ENCODE measurements at places on chromosomes 16 and 17. TPM values are rescaled to one million over a fixed set of nuclear protein-coding genes. Genes with fewer than 3 reads are reported as not detected.
A peak's percentile ranks its signal among the peaks of the same experiment; 100 is the strongest.

Gene MRC2
- 1.6 TPM for total RNA-seq

Gene RPGRIP1L
- 10.9 TPM for total RNA-seq

Gene TPSG1
- not detected for total RNA-seq

Gene CDH8
- not detected for total RNA-seq

Gene TBKBP1
- total RNA-seq, result 12.4 TPM

Gene DPEP2
- 2.6 TPM for total RNA-seq

- no peaks in the 10 kb centered on the region for H3K4me1 ChIP-seq
- no peaks in the 10 kb centered on the region for H3K27me3 ChIP-seq
- peaks cover 7% of the 10 kb centered on the region for H3K36me3 ChIP-seq
- H3K4me3 ChIP-seq, result no peak overlapping the region
- DNase-seq, result no peak
- no peak overlapping the region for H3K27ac ChIP-seq
Observed at GRCh38 chr16:87421003-87421912, 29.1 kb downstream of the MAP1LC3B start.

- H3K27ac ChIP-seq, result no peak overlapping the region
- H3K4me3 ChIP-seq, result no peak overlapping the region
- H3K36me3 ChIP-seq, result no peaks in the 10 kb centered on the region
- DNase-seq, result no peak
Observed at GRCh38 chr16:49489686-49490320, 116.2 kb downstream of the C16orf78 start.

DNA sequence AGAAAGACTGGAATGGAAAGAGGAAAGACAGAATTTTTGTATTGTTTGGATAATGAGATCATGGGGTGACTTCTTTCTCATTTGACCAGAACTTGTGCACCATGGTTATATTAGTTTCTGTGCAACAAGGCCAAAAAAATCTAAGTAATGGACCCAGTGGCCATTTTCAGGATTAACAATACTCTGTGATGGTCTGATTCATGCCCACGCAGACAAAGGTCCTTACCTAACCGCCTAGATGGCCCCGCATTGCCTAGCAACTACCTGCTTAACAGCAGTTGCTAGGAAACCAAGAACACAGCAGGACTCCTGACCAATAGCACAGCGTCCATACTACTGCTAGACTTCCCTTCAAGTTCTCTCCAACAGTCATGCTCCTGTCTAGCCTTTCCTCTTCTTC, 22.4 kb downstream of the MIS12 start:
- no peak for DNase-seq
- H3K4me3 ChIP-seq, result no peak overlapping the region
- peaks cover 20% of the 10 kb centered on the region for H3K4me1 ChIP-seq

DNA sequence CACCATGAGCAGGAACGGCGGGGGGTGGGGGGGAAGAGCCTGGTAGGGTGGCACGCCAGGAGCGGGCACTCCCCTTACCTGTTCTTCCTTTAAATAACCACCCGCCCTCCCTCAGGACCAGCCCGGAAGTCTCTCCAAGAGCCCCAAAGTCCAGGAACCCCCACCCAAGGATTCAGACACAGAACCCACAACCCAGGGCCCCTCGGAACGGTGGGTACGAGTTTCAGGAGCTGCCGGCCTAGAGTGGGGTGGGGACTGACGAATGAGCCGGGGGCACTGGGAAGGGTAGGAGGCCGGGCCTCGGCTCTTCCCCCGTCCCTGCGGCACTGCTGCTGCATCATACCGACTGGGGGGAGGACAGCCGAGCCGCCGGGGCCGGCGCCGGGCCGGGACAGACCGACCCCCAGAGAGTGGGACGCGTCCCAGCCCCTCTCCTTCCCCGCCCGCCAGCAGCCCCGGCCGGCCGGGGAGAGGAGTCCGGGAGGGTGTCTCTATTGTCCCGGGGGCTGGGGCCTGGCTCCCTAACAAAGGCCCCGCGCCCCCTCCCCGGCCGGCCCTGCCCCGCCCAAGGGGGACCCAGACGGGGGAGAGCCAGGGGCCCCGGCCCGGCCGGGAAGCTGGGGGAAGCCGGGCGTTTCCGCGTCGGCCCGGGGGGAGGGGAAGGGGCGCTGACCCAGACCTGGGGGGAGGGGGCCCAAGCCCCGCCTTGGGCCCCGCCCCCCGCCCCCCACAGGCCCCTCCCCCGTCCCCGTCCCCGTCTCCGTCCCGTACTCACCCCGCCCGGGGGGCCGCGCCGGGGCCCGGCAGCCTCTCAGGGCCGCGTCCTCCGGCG, 747 bp downstream of the ATXN7L3 start:
- H3K4me3 ChIP-seq, result peak overlapping the region; percentile 88
- H3K4me1 ChIP-seq, result peaks cover 39% of the 10 kb centered on the region
- no peaks in the 10 kb centered on the region for H3K27me3 ChIP-seq
- H3K36me3 ChIP-seq, result peaks cover 26% of the 10 kb centered on the region

- peaks cover under 1% of the 10 kb centered on the region for H3K36me3 ChIP-seq
- H3K4me3 ChIP-seq, result no peak overlapping the region
- peaks cover 1% of the 10 kb centered on the region for H3K4me1 ChIP-seq
- no peak overlapping the region for H3K27ac ChIP-seq
Observed at GRCh38 chr16:69100071-69100691, 5.3 kb upstream of the HAS3 start.

GRCh38 chr16:79862601-79863000, 262.1 kb upstream of the MAF start:
- H3K27ac ChIP-seq, result no peak overlapping the region
- no peaks in the 10 kb centered on the region for H3K36me3 ChIP-seq
- no peaks in the 10 kb centered on the region for H3K4me1 ChIP-seq

DNA sequence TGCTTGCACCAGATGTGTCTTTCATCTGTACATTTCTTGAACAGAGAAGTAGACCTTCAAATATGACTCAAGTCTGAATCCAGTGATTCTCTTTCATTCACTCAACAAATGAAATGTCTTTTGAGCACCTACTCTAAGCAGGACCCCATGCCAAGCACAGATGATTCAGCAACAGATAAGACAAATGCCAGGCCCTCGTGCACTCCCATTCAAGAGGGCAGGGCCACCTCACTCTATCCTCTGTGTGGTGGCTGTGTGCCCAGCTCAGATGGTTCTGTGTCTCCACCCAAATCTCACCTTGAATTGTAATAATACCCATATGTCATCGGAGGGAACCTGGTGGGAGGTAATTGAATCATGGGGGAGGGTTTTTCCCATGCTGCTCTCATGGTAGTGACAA, 74.1 kb upstream of the NKD1 start:
- no peak overlapping the region for H3K4me3 ChIP-seq
- peaks cover 14% of the 10 kb centered on the region for H3K4me1 ChIP-seq
- no peaks in the 10 kb centered on the region for H3K36me3 ChIP-seq
- peaks cover 3% of the 10 kb centered on the region for H3K27me3 ChIP-seq
- no peak overlapping the region for H3K27ac ChIP-seq

- DNase-seq, result peak; percentile 31
- H3K4me3 ChIP-seq, result peak overlapping the region; percentile 80
- peaks cover 50% of the 10 kb centered on the region for H3K4me1 ChIP-seq
- H3K36me3 ChIP-seq, result peaks cover 8% of the 10 kb centered on the region
- peak overlapping the region; percentile 71 for H3K27ac ChIP-seq
Observed at GRCh38 chr16:11670171-11671131, 2.2 kb downstream of the SNN start.

- no peak for DNase-seq
- H3K4me3 ChIP-seq, result no peak overlapping the region
- H3K27ac ChIP-seq, result no peak overlapping the region
- no peaks in the 10 kb centered on the region for H3K36me3 ChIP-seq
- no peaks in the 10 kb centered on the region for H3K4me1 ChIP-seq
- peaks cover 2% of the 10 kb centered on the region for H3K27me3 ChIP-seq
Observed at GRCh38 chr16:20410121-20410723, 888 bp downstream of the ACSM5 start.
